Pancreas (tissue), 10 donors: ENCODE measurements at places on chromosomes 16 and 17.

DNA sequence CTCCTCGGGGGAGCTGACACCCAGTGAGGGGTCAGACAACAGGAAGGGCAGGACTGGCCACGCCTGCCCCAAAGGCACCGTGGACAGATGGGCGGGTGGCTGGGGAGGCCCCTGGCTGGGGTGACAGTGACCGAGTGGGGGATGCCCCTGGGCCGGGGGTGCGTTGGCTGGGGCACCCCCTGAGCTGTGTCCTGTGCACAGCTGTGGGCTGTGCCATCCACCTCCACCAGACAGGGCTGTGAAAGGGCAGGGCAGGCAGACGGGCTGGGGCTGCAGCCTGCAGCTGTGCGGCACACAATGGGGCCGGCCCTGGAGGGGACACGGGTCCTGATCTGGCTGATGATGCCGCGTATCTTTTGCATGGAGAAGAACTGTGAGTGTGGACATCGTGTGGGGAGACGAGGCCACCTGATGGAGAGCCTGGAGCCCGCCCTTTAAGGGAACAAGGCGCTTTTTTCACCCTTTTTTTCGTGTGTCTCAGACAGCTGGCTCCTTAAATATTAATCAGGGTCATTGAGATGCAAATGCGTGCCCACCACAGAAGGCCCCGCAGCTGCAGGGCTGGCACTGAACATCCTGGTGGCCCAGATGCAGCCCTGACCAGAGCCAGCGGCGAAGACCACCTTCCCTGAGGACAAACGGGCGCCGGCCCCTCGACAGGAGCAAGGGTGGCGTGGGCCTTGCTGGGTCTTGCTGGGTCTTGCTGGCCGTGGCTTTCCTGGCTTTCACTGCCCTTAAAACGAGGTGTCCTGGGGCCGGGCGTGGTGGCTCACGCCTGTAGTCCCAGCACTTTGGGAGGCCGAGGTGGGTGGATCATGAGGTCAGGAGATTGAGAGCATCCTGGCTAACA, 42.4 kb upstream of the GNG13 start:
- no peak for DNase-seq

GRCh38 chr17:78771758-78772382, 10.2 kb downstream of the CYTH1 start:
- no peak for DNase-seq

- no peak for DNase-seq
Observed at GRCh38 chr16:35308674-35309073, 1849.3 kb downstream of the TP53TG3F start.

DNA sequence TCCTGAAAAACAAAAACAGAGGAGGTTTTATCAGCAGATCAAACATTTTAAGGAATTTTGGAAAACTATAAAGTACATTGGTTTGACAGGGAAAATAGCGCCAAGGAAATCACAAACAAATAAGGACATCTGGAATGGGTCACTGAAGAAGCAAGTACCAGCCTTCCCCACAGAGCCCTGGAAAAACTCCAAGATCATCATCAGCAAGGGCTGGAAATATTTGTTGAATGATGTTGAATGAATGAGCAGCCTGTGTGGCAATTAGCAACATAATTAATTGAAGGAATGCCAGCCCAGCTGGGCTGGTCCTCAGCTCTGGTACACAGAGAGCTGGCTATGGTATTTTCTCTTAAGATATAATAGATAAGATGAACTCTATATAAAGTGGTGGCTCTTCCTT, 290.4 kb downstream of the HS3ST3A1 start:
- DNase-seq, result no peak

GRCh38 chr17:82849076-82849945, 9.5 kb upstream of the ZNF750 start:
- no peak for DNase-seq

DNA sequence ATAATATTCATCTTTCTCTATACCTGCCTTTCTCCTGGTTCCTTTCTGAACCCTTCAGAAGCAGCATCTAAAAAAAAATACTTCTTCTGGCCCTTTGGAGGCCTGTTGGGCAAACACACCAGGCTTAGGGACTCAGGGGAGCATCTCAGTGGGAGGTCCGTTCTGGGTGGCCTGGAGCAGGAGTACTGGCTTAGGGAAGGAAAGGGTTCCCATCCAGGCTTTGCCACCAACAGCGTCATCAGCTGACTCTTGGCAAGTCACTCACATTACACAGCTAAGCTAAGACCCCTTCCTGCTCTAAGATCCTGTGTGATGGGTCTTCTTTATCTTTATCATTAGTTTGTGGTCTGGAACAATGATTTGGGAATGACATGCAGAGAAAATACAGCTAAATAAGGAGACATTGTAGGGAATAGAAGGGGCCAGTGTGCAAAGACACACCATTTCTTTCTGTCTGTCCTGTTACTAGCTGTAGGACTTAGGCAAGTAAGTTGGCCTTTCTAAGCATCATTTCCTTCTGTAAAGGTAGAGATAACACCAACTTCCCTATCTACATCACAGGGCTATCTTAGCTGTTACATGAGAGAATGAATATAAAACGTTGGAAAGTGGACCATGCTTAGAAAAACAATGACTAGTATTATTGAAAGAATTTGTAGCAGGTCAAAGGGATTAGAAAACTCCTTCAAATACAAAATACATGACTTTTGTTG, 9.9 kb downstream of the PCTP start:
- no peak for DNase-seq

- no peak for DNase-seq
Observed at GRCh38 chr16:8552487-8553221, 37.7 kb downstream of the TMEM114 start.

- no peak for DNase-seq
Observed at GRCh38 chr17:41264599-41264998, 579 bp upstream of the KRTAP9-6 start.

- no peak for DNase-seq
Observed at GRCh38 chr17:47975189-47975822, 4.4 kb downstream of the CDK5RAP3 start.

GRCh38 chr16:88772871-88773811, 11.9 kb downstream of the PIEZO1 start:
- DNase-seq, result peak; percentile 70

DNA sequence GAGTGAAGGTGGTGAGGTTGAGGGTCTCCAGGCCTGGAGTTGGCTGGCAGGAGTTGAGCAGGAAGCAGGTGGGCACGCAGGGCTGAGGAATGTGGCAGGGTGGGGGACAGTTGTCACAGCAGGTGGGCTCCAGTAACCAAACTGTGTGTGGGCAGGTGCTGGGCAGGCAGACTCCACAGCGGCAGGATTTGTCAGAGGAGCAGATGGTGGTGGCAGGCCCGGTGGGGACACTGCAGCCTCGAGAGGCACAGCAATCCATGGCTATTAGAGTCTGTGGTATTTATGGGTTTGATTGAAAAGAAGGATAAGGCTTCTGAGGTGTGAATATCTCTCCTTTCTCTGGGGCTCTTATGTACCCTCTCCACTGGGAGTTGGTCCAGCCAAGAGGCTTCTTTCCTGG, at the start of gene KRTAP3-3:
TSS of gene KRTAP3-3 (minus strand) at position 326 of the 400 bp plus-strand sequence. CDS start at position 259, 67 bp downstream.
- DNase-seq, result no peak

GRCh38 chr17:4499431-4500190, 930 bp downstream of the SPNS2 start:
- DNase-seq, result peak; percentile 78

GRCh38 chr17:46192189-46192438, 1.1 kb downstream of the KANSL1 start:
- no peak for DNase-seq

GRCh38 chr17:57943140-57943539, 12.1 kb downstream of the CUEDC1 start:
- DNase-seq, result no peak

DNA sequence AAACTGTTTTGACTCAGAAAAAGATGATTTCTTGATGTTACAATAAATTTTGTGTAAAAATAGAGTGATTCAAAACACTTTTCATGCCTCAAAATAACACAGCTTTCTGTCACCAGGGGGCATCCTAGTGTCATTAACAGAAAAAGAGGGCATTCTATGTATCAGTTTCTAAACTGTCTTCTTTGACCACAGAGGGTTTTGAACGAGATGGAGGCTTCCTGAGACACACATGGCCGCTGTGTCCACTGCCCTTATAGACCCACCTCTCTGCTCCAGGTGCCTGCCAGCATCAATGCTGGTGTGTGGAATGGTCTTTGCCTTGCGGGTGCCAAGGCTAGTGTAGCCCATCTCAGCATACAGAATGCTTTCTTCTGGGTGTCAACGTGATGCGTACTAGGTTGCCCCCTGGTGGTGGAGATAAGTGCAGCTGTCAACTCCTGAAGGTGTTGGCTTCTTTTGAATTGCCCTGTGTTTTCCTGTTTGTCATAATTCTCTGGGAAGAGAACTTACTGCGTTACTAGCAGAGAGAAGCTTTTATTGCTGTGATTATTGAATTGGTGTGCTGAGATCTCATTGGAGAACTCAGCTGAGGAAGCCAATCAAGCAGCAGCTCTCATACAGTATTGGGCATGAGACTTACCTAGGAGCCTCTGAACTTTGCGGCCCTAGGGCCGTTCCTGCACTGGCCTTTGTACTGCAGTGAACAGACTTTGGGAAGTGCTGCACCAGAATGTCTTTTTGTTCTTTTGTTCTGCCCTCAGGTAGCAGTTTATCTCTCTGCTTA, 38.6 kb downstream of the USP10 start:
- peak; percentile 77 for DNase-seq

- no peak for DNase-seq
Observed at GRCh38 chr17:32159586-32160438, 17.5 kb downstream of the RHOT1 start.

DNA sequence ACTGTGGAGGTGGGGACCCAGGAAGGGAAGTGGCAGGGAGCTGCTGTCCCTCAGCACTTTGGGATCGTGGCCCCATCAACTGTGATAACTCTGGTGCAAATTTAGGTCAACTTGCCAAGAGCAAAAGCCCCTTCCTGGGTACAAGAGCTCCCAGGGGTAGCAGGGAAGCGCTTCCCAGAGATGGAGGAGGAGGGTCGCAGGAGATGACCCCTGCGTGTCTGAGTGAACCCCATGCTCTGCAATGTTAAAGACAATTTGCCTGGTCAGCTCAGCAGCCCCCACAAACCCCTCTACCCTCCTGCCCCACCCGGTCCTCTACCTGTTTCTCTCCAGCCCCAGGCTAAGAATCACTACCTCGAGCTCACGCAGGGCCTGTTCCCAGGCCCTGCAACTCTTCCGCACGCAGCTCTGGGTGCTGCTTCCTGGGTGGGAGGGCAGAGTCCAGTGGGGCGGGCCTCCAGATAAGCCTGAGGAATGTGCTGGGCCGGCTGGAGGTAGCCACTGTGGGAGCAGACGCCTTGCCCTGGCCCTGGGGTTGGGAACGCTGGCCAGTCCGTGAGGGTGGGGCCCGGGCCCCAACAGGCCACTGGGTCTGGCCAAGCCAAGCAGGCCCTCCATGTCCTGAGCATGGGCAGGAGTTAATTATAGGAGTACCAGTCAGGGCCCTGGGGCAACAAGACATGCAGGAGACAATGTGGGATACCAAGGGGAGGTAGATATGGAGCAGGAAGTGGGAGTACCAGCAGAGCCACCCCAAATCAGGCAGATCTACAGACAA, 6.1 kb downstream of the DOK4 start:
- DNase-seq, result peak; percentile 93

- no peak for DNase-seq
Observed at GRCh38 chr16:30728899-30729672, 19.1 kb upstream of the PHKG2 start.

GRCh38 chr17:57293077-57293476, 36.8 kb downstream of the MSI2 start:
- no peak for DNase-seq

DNA sequence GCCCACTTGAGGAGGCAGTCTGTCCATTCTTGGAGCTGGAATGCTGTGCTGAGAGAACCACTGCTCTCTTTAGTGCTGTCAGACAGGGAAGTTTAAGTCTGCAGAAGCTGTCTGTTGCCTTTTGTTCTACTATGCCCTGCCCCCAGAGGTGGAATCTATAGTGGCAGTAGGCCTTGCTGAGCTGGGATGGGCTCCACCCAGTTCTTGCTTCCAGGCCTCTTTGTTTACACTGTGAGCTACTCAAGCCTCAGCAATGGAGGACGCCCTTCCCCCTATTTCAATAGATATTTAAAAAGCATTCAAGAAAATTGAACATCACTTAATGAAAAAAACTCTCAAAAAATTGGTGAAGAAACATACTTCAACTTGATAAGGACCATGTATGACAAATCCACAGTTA, 313.5 kb downstream of the PHKB start:
- DNase-seq, result no peak

DNA sequence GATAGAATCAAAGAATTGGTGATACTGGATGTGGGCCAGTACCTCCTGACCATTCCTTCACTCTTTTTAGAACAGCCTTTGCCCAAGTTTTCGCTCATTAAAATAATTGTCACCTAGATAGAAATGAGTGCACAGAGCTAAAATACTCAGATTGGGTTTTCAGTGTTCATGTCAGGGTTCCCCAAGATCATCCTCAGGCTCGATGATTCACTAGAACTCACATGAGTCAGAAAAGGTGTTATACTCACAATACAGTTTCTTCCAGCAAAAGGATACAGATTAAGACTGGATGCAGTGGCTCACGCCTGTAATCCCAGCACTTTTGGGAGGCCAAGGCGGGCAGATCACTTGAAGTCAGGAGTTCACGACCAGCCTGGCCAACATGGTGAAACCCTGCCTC, 19.9 kb downstream of the ERCC4 start:
- DNase-seq, result no peak

DNA sequence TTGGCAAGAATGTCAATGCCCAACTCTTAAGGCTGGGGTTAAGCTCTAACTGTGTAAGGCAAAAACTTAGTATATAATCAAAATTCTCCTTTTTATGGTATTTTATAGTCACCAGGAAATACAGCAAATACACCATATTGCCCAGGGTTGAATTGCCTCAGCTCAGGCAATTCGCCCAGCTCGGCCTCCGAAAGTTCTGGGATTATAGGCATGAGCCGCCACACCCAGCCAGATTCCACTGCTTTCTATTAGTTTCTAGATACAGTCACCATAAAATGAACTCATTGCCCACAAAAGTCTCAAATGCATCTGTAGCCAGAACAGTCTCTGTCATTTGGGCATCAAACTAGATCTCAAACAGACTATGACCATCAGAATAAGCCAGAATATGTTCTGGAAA, 238.7 kb upstream of the TOX3 start:
- no peak for DNase-seq

DNA sequence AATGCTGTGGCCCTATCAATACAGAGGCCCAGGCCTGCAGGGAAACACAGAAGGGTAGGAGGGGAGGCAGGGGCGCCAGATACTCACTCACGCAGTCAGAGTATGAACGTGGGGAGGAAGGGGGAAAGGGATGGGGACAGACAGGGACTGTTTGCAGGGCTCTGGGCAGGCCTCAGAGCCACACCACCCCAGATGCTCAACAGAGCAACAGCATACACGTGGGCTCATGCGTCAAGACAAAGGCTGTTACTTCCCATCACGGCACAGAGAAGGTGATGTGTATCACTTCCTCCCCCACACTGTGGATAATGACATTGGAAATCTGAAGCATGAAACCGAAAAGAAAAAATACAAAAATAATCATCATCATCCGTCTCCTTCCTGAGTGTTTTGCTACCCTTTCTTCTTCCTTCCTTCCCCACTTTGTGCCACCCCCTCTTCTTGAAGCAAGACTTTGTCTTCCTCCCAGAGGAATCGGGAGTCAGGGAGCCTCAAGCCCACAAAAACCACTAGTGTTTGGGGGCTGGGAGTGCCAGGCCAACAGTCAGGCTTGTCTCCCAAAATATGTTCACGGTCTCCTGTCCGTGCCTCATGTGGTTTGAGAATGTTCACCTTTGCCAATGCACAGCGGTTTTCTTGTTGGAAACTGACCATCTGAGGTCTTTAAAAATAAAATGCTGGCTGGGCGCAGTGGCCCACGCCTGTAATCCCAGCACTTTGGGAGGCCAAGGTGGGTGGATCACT, 20.1 kb downstream of the SLC39A11 start:
- DNase-seq, result no peak
